T-helper 17 cell (primary cell): ENCODE measurements at places on chromosomes 13 and 19.

- DNase-seq, result no peak
Measured at GRCh38 chr13:95003019-95003813, 290.9 kb upstream of the SOX21 start.

- no peak for DNase-seq
Measured at GRCh38 chr13:27644302-27644701, 22.6 kb downstream of the POLR1D start.

- no peak for DNase-seq
Measured at GRCh38 chr19:48658483-48658882, 12.5 kb upstream of the CA11 start.

DNA sequence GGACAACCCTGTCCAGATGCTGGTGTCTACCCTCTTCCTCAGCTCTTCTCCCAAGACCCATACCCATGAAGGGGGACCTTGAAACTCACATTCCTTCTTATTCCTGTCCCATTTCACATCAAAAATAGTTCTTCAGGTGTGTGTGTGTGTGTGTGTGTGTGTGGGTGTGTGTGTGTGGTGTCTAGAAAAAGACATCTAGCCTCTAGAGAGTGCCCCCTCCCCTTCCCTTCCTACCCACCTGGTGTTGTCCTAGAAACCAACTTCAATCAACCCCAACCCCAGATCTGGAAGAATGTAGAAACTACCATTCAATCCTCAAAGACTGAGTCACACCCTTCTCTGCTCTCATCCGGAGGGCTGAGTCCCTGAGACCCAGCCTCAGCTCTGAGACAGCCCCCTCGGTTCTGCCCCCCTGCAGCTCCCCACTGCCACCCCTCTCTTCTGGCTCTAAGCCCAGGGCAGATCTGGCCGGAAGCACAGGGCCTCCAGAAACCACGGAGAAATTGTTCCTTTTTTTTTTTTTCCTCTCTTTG lies 3.5 kb downstream of the KCNN4 start:
- DNase-seq, result peak; percentile 55

GRCh38 chr19:37997911-37998344 lies 90.9 kb downstream of the SIPA1L3 start:
- DNase-seq, result no peak

GRCh38 chr13:39394796-39395678 lies 208.0 kb downstream of the LHFPL6 start:
- DNase-seq, result no peak

DNA sequence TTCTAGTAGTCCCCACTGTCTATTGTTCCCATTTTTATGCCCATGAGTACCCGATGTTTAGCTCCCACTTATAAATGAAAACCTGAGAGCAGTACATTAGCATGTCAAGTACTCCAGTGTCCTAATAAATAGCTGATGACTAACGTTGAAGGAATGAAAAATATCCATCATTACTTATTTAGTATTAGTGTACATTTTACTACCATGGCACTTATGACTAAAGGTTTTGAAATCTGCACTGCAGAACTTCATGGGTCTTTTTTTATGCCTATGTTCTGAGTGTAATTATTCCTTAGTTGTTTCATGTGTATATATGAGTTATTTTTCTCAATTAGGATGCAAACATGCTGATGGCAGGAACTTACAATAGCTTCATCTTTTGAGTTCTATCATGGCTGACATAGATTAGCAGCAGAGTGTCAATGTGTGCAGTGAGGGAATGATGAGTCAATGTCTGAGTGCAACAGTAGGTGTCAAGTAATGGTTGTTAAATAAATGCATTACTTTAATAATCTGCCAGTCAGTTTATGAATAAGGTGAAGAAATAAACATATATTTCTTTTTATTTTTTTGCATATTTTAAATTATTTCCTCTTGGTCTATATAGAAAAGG lies 188.4 kb downstream of the ITGBL1 start:
- DNase-seq, result no peak

GRCh38 chr13:31965361-31966066 lies 66.1 kb upstream of the FRY start:
- DNase-seq, result no peak

DNA sequence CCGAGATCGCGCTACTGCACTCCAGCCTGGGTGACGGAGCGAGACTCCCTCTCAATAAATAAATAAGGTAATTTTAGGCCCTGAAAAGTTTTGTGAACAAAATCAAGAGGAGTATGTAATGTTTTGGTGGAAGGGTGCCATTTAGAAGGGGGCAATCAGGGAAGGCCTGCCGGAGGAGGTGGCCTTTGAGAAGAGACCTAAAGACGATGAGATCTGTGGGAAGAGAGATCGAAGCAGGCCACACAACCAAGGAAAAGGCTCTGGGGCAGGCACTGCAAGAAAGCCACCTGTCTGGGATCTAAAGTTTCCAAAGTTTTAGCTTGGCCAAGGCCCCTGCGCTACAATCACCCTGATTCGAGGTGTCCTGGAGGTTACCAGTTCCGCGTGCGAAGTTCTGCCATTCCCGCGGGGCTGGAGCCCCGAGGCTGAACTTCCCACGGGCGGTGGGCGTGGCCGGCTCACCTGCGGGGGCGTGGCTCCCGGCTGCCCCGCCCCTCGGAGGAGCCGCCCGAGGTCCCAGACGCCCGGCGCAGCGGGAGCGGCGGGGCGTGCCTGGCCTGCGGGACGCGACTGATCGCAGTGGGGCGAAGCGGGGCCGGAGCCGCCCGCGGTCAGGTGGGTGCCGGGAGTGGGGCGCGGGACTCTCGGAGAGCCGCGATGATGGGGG lies at the start of gene KLC3:
KLC3 (plus strand) TSS at position 519 of the 667 bp plus-strand sequence. CDS start 4,792 bp downstream, outside the sequence.
- no peak for DNase-seq
